Sigmoid colon (tissue), 7 donors: ENCODE measurements at places on chromosomes 6 and 20. TPM values are rescaled to one million over a fixed set of nuclear protein-coding genes. Genes with fewer than 3 reads are reported as not detected.
A peak's percentile ranks its signal among the peaks of the same experiment; 100 is the strongest.

The TUBB1 gene
- total RNA-seq, result 0.16 TPM

The HNF4A gene
- total RNA-seq, result not detected

DNA sequence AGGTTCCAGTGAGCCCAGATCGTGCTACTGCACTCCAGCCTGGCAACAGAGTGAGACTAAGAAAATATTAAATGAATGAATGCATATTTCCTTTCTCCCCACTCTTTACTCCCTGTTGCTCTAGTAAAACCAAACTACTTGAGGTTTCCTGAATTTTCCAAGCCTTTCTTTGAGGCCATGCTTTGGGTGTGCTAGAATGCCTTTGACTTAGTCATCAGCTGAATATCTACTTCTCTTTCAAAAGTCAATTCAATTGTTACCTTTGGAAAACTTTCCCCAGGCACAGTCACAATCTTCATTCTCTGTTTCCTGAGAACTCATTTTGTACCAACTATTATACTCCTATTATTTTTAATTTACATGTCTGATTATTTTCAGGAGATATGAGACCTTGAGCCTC is 27.5 kb upstream of the CEP85L start:
- H3K27ac ChIP-seq, result no peak overlapping the region
- no peak overlapping the region for H3K4me3 ChIP-seq
- no peaks in the 10 kb centered on the region for H3K36me3 ChIP-seq
- no peaks in the 10 kb centered on the region for H3K4me1 ChIP-seq
- no peaks in the 10 kb centered on the region for H3K27me3 ChIP-seq

The SAMD10 gene
- total RNA-seq, result 2.8 TPM

DNA sequence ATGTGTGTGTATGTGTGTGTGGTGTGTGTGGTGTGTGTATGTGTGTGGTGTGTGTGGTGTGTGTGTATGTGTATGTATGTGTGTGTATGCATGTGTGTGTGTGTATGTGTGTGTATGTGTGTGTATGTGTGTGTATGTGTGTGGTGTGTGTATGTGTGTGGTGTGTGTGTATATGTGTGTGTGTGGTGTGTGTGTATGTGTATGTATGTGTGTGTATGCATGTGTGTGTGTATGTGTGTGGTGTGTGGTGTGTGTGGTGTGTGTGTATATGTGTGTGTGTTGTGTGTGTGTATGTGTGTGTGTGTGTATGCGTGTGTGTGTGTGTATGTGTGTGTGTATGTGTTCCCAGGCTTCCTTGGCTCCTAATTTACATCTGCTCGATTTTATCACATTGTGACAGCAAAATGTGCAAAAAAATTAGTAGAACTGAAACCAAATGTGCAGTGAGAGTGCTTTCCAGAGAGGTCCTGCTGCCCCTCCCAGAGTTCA is 234.5 kb downstream of the BMP7 start:
- peaks cover 3% of the 10 kb centered on the region for H3K27me3 ChIP-seq
- H3K4me1 ChIP-seq, result peaks cover 8% of the 10 kb centered on the region
- no peak for DNase-seq

- H3K4me1 ChIP-seq, result peaks cover 12% of the 10 kb centered on the region
- H3K27ac ChIP-seq, result peak overlapping the region; percentile 73
- H3K36me3 ChIP-seq, result no peaks in the 10 kb centered on the region
- no peaks in the 10 kb centered on the region for H3K27me3 ChIP-seq
- no peak for DNase-seq
- no peak overlapping the region for H3K4me3 ChIP-seq
Measured at GRCh38 chr20:35887393-35888064, 66.8 kb downstream of the SCAND1 start.

DNA sequence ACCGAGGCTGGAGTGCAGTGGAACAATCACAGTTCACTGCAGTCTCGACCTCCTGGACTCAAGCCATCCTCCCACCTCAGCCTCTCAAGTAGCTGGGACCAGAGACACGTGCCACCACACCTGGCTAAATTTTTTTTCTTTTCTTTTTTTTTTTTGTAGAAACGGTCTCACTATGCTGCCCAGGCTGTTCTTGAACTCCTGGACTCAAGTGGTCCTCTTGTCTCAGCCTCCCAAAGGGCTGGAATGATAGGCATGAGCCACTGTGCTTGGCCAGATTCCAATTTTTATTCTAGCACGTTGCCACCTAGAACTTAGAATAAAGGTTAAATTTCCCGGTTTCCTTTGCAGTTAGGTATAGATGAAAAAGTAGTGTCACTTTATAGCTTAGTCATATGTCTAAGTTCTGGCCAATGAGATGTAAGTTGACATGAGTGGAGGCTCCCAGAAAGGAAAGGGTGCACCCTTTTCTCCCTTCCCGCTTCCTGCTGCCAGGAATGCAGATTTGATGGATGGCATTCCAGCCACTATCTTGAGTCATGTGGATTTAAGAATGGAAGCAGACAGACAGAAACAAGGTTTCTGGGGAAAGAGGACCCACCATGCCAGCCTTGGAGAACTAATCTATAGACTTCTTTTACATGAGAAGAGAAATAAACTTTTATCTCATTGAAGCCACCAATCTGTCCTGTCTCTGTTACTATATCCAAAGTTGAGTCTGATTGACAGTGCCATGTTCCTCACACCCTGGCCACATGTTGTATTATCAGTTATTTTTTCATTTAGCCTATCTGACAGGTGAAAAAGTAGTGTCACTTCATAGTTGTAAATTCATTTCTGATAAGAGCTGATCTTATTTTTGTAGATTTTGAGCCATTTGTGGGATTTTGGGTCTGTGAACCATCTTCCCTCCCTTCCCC is 60.6 kb upstream of the NCOA3 start:
- H3K4me3 ChIP-seq, result no peak overlapping the region
- H3K27ac ChIP-seq, result no peak overlapping the region
- no peaks in the 10 kb centered on the region for H3K27me3 ChIP-seq
- no peak for DNase-seq
- H3K4me1 ChIP-seq, result no peaks in the 10 kb centered on the region
- no peaks in the 10 kb centered on the region for H3K36me3 ChIP-seq

The SMIM26 gene
- 201 TPM for total RNA-seq

- no peak overlapping the region for H3K27ac ChIP-seq
- H3K4me1 ChIP-seq, result no peaks in the 10 kb centered on the region
- H3K36me3 ChIP-seq, result no peaks in the 10 kb centered on the region
- H3K4me3 ChIP-seq, result no peak overlapping the region
- DNase-seq, result no peak
Measured at GRCh38 chr6:87110636-87111035, 15.7 kb upstream of the CGA start.

DNA sequence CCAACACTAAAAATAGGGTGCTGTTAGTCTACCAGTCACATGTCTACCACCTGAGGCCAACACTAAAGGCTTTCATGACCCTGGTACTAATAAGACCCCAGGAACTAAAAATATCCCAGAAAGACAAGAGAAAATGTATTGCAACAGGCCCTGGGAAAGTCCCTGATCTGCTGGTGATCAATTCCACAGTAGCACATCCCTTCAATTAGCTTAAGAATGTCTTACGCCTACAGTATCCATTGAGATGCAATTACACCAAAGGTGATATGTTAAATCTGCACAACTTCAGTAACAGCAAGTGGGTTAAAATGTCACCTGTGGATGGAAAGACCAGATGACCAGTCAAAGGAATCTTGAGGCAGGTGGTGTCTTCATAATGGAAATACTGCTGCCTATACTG is 3.1 kb downstream of the SEMG1 start:
- H3K27me3 ChIP-seq, result no peaks in the 10 kb centered on the region
- no peaks in the 10 kb centered on the region for H3K4me1 ChIP-seq
- H3K27ac ChIP-seq, result no peak overlapping the region
- H3K36me3 ChIP-seq, result no peaks in the 10 kb centered on the region
- DNase-seq, result no peak

- no peaks in the 10 kb centered on the region for H3K36me3 ChIP-seq
- H3K27ac ChIP-seq, result no peak overlapping the region
- no peak for DNase-seq
Measured at GRCh38 chr6:149985481-149985937, 21.8 kb downstream of the ULBP1 start.

- H3K27ac ChIP-seq, result no peak overlapping the region
- H3K4me1 ChIP-seq, result no peaks in the 10 kb centered on the region
- H3K4me3 ChIP-seq, result no peak overlapping the region
- no peak for DNase-seq
Measured at GRCh38 chr6:105954148-105954547, 132.0 kb upstream of the PRDM1 start.

DNA sequence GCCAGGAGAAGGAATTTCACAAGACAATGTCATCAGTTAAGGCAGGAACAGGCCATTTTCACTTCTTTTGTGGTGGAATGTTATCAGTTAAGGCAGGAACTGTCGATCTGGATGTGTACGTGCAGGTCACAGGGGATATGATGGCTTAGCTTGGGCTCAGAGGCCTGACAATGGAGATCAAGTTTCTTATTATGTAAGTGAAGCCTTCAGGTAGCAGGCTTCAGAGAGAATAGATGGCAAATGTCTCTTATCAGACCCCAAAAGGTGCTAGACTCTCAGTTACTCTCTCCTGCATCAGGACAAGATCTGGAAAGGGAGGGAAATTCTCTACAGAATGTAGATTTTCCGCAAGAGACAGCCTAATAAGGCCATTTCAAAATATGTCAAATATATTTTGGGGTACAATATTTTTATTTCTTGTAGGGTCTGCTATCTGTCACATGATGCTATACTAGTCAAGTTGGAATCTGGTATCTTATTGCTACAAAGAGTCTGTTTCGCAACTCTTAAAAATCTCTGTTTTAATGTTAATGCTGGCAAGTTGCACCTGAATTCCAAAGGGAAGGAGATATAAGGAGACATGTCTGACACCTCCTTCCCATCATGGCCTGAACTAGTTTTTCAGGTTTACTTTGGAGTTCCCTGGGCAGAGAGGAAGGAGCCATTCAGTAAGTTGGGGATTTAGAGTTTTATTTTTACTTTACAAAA is 48.8 kb downstream of the TRDN start:
- no peak for DNase-seq
- H3K36me3 ChIP-seq, result no peaks in the 10 kb centered on the region
- H3K27me3 ChIP-seq, result no peaks in the 10 kb centered on the region
- no peak overlapping the region for H3K27ac ChIP-seq
- no peak overlapping the region for H3K4me3 ChIP-seq
- H3K4me1 ChIP-seq, result no peaks in the 10 kb centered on the region
